ENCODE measurements at places on chromosomes 6 and 20.

- no peak for DNase-seq
These were observed 904 bp upstream of the UST start for GRCh38 chr6:148745926-148746325.

- no peak for DNase-seq
These were observed 96.4 kb upstream of the DUSP22 start for GRCh38 chr6:195861-196360.

DNA sequence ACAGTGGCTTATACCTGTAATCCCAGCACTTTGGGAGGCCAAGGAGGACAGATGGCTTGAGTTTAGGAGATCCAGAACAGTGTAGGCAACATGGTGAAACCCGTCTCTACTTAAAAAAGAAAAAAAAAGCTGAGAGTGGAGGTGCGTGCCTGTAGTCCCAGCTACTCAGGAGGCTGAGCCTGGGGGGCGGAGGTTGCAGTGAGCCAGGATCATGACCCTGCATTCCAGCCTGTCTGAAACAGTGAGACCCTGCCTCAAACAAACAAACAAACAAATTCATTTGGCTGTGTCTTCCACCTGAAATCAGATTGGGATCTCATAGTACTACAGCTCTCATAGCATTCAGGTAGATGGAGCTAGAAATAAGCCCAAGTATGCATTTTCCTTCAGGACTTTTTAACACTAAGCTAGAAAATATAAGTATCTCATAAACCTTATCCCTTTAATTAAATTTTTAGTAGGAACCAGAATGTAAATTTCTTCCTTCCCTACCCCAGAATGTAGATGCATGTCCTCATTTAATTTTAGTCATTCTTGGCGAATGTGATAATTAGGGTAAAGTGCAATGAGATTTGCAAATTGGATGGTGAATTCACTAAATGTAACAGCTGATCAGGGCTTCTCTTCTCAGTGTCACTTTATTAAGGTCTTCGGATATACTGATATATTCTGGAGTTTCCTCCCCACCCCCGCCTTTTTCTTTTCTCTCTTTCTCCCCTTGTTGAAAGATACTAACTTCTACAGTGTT, 190.4 kb downstream of the CDKAL1 start:
- no peak for DNase-seq

DNA sequence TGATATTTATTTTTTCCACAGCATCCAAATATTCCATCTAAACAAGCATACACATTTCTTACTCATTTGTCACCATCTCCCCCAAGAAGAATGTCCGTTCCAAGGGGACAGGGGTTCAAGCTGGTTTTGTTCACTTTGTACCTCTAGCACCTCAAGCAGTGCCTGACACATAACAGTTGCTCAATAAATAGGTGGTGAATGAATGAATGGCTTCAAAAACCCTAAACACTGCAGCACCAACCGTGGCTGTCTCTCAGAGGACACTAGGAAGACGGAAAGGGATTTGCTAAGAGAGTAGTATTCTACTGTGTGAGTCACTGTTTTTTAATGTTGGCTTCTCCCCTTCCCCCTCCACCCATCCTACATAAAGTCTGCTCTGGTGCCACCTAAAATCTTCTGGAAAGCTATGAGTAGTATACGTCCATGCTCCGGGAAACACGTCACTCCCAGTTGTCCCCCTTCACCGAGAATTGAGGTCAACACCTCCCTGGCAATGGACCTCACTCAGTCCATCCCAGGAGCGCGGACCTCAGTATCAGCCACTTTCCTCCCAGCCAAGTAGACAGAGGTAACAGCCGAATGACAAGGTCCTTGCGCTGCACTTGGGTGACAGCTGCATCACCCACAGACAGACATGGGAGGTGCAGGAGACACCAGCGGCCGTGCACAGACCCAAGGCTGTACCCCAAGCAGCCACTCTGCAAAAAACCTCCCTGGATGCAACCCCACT, 107.4 kb downstream of the PREX1 start:
- no peak for DNase-seq

DNA sequence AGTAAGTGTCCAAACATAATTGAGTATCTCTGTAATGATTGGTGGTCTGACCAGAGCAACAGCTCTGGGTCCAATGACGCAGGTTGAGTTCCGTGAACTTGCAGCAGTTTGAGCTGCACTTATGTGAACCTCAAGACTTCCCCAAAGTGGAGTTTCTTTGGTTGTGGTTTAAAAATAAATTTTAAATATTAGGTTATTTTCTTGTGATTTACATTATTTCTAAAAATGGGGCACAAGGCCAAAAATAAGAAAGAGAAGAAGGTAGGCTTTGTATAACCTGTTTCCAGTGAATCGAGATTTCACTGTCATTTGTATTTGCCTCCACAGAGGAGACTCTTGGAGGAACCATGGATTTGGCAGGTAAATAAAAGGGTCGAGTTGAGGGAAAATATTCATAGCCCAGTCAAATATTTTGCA, 166.4 kb upstream of the ZNF217 start:
- DNase-seq = no peak

DNA sequence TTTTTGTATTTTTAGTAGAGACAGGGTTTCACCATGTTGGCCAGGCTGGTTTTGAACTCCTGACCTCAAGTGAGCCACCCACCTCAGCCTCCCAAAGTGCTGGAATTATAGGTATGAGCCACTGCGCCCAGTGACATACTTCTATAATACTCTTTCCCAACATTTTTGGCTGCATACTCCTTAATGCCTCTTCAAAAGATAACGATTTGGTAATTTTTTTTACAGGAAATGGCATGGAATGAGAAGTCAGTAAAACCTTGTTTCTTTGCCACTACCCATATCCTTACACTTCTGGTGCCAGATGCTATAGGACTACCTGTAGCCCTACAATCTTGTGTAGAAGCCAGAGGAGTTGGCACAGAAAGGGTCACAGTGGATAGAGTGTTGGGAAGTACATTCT, 41.4 kb upstream of the SGK1 start:
- no peak for DNase-seq

- DNase-seq = no peak
These were observed 405 bp downstream of the RALGAPA2 start for GRCh38 chr20:20712004-20712473.

DNA sequence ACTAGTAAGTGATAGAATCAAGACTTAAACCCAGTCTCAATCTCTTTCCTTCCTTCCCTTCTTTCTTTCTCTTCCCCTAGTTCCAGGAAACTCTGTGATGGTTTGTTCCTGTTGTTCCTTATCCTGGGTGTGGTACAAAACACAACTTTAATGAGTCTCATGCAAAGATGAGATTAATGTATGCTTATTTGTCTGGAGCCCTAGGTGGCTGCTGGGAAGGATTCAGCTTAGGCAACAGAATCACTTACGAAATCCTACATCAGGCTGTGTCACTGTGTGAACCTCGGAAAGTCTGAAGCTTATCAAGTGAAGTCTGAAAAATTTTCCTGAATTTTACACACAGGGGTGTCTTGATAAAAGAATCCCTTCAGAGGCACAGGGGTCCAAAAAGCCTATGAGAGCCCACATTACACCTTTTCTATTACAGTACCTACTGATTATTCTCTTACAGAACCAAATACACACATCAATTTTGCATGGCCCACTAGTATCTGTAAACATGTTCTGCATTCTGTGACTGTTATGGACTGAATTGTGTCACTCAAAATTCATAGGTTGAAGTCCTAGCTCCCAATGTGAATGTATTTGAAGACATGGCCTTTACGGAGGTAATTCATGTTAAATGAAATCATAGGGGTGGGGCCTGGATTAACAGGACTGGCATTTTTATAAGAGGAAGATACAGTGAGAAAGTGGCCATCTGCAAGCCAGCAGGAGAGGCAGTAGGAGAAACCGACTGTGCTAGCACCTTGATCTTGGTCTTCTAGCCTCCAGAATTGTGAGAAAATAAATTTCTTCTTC, 144.7 kb downstream of the MYB start:
- DNase-seq = no peak

DNA sequence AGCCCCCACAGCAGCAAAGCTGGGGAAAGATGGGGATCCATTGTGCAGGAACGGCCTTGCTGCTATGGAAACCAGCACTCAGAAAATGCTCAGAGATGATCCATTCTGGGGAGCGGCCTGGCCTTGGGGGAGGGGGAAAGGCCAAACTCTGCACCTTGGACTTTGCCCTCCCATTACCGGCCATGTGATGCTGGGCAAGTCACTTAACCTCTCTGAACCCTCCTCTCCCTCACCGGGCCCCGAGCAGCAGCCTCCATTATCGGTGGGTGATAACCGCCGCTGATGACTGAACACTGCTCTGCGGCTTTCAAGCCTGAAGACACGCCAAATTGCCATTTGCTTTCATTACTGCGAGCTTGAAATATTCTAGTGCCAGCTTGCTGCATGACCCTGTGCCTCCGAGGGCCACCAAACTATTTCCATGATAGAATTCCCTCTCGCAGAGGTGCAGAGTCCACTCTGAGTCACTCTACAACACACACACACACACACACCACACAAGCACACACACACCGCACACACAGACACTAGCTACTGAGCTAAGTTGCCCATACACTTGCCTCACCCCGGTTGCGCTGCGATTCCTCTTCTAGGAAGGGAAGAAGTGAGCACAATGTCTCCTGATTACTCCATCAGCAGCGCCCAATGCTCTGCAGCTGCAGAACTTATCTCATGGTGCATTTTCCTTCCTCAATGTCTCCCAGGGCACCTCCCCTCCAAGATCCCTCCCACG, 20.6 kb upstream of the SIRPA start:
- no peak for DNase-seq

DNA sequence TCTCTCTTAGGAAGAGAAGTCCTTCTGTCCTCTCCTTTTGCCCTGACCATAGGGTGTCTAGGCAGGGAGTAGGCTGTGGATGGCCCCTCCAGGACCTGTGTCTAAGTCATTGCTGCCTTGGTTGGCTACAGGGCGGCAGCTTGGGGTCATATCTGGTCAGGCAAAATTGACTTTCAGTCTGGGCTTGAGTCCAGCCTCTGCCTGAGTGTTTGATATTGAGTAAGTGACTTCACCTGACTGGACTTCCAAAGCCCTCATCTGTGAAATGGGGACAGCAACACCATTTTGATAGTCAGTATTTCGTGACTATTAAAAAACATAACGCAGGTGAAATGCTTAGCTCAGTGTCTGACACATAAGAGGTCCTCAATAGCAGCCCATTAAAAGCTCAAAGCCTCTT, 4.6 kb downstream of the TGM3 start:
- no peak for DNase-seq

- no peak for DNase-seq
These were observed 64.4 kb upstream of the TFB1M start for GRCh38 chr6:155378724-155379123.

GRCh38 chr20:18265441-18265840, 22.9 kb upstream of the ZNF133 start:
- no peak for DNase-seq

Measured in anterior cingulate cortex (tissue), 58 donors.